ENCODE measurements at places on chromosomes 11 and 22. TPM values are rescaled to one million over a fixed set of nuclear protein-coding genes. Genes with fewer than 3 reads are reported as not detected.

Gene FGF19
- not detected for total RNA-seq

Gene SLC29A2
- total RNA-seq: 0.26 TPM

GRCh38 chr11:122202951-122203456 lies 87.0 kb upstream of the BLID start:
- peak; percentile 85 for DNase-seq

- no peak for DNase-seq
These were observed 65.5 kb downstream of the GRIK4 start for GRCh38 chr11:120577041-120577440.

Gene EFCAB6
- 8.4 TPM for total RNA-seq

All from uterus (tissue), 4 donors.